ENCODE measurements at places on chromosomes 6 and 20.

DNA sequence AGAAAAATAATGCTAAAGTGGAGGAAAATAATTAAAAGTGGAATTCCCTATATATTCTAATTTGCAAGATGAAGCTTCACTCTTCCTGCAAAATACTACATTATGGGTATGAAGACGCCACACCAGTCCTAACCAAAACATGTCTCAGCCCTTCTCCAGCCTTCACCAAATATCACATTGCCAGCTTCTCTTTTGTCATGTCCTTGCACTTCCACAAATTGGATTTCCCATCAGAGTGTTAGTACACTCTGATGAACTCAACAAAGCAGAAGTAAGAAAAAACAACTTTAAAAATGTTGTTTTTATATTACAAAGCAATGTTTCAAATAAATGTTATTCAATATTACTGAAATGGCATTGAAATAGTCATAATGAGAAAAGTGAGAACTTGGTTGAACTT is 62.4 kb upstream of the RNF146 start:
- DNase-seq: no peak

DNA sequence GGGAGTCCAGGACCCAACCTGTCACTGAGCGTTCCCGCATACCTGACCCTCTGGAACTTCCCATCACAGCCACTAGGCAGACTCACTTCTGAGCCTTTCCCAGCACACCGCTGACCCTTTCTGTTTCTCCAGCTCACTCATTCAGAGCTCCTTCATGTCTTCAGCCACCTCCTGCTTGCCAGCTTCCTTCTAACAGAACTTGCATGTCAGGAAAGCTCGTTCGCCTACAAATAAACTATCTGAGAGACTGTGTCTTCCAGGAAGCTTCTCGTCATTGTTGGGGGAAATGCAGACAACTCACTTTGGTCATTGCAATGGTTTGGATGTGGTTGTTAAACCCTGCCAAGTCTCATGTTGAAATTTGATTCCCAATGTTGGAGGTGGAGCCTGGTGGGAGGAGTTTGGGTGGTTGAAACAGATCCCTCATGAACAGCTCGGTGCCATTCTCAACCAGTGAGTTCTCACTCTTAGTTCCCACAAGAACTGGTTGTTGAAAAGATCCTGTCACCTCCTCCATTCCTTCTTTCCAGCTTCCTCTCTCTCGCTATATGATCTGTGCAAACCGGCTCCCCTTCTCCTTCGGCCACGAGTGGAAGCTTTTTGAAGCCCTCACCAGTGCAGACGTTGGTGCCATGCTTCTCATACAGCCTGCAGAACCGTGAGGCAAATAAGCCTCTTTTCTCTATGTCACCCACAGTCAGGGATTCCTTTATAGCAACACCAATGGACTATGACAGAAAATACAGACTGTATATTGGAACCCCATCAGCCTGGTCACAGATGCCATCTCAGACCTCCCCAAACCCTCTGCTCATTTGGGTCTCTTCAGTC is 1.4 kb upstream of the MUC21 start:
- DNase-seq: no peak

DNA sequence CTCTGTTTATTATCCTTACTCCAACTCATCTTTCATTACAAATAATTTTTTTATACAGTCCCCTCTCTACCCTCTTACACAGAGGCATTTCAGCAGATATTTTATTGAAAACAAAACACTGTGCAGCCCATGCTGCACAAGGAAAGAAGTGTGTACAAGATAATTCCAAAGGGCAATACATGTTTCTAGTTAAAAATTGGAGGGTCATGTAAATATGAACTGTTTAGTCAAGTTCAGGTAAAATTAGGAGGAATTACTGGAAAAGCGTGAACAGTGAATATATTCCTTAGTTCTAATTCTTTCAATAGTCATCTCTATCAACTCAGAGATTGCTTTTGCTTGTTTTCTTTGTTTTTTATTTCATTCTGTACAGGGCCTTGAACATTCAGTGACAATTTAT is 27.9 kb upstream of the TSPYL1 start:
- no peak for DNase-seq

GRCh38 chr6:36650848-36651478 is 27.6 kb upstream of the CDKN1A start:
- no peak for DNase-seq

DNA sequence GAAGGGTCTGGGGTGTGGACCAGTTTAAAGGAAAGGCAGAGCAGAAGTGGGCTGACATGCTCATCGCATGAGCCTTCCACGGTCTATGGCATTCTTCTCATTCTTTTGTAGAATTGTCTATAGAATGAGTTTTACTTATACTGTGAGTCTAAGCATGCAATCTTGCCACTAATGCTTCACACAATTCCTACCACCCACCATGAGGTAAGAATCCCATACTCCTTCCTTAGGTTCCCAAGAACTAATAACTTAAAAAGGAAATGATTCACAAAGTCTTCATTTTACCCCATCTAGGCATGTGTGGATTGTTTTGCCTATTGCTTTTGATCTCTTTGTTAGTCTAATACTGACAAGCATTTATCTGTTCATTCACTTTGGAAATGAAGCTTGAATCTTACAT is 195.2 kb downstream of the LY86 start:
- no peak for DNase-seq

DNA sequence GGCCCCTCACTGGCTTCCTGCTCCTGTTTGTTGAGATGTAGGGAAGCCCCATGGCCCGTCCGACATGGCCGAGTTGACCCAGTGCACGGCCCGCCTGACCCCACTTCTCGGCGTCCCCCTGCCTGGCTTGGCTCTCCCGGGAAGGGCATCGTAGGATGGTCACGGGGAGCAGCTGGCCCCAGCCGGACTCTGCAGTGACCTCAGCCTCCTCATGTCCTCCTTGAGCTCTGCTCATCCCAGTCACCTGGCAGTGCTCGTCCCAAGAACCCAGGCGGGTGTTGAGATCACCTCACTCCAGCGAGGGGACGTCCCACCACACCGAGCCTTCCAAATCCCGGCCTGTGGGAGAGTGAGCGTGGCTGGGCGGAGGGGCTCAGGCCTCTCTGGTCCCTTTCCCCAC is 15.7 kb downstream of the SLCO4A1 start:
- DNase-seq: no peak

- DNase-seq: no peak
Measured at GRCh38 chr20:25053255-25054031, 4.5 kb downstream of the ACSS1 start.

DNA sequence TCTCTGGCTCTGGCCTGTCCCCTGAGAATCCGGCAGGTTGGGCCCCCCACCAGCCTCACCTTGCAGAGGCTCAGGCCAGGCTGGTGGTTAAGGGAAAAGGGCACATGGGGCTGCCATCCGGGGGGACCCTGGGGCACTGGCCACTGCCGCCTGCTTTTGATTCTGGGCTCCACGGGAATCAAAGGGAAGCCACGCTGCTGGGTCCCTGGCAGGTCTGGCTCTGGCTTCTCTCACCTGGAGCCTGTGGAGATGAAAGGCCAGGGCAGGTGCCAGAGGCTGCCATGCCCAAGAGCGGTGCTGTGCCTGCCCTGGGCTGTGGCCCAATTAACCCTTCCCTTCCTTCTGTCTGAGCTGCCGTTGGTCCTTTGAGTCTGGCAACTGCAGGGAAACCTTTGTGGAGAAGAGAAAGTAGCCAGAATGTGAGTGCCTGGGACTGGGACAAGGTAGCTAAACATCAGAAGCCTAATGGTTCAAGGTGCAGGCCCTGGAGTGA is 9.4 kb upstream of the CDH22 start:
- DNase-seq: no peak
